ENCODE measurements at places on chromosomes 1 and 21. TPM values are rescaled to one million over a fixed set of nuclear protein-coding genes. Genes with fewer than 3 reads are reported as not detected.
A peak's percentile ranks its signal among the peaks of the same experiment; 100 is the strongest.

DNA sequence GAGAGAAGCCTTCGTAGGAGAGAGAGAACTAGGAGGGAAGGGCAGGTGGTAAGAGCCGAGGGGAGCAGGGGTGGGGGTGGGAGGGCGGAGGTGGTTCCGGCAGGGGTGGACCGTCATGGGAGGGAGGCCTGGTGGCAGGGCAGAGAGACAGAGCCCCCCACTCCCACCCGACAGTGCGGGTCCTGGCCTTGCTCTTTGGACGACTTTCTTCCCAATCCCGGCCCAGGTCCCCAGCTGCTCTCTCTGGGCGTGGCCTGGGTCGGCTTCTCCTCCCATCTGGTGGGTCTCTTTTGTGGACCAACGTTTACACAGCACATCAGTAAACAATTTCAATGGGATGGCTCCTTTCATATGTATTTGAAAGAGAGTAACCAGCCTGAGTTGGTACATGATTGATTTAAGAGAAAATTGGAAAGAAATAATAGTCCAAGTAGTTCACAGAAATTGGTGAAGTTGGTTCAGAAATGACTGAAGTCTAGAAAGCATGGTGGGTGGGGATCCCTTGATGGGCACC lies 56.9 kb downstream of the LDLRAD2 start:
- peak overlapping the region; percentile 41 for H3K27ac ChIP-seq
- H3K4me1 ChIP-seq, result peaks cover 14% of the 10 kb centered on the region
- H3K4me3 ChIP-seq, result no peak overlapping the region
- DNase-seq, result no peak
- H3K36me3 ChIP-seq, result peaks cover 7% of the 10 kb centered on the region
- no peaks in the 10 kb centered on the region for H3K27me3 ChIP-seq

DNA sequence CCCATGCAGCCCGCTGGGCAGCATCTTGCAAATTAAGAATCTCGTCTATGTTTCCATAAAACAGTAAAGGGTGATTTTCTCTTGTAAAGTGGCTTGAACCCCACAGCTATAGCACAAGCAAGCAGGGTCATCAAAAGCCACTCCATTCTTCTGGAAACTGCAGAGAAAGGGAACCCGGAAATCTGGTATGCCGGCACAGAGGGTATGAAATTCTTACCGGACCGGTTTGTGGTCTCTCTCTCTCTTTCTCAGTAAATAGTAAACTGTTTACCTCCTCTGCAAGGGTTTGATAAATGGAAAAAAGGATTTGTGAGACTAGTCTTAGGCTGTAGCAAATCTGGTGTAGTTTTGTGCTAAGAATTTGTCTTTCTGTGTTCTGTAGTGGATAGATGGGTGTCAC lies 2.7 kb upstream of the ADSS2 start:
- no peak overlapping the region for H3K4me3 ChIP-seq
- H3K4me1 ChIP-seq, result peaks cover 18% of the 10 kb centered on the region
- no peak for DNase-seq
- H3K27ac ChIP-seq, result no peak overlapping the region

DNA sequence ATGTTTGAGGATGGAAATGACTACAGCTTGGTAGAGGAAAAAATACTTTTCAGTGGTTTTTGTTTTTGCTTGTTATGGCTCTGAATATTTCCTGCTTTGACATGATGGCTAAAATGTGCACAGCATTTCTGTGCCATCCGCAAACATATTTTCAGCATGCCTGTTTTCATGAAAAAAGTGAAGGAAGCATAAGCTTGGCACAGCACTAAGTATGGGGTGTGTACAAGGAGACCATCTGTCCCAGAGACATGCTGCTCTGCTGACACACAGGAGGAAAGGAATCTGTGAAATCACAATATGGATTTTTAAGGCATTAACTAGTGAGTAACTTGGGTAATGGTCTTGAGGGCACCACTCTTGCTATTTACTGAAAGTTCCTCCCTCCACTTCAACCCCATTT lies 595.5 kb downstream of the RWDD3 start:
- H3K4me1 ChIP-seq, result no peaks in the 10 kb centered on the region
- no peaks in the 10 kb centered on the region for H3K27me3 ChIP-seq
- DNase-seq, result no peak
- no peak overlapping the region for H3K27ac ChIP-seq
- no peaks in the 10 kb centered on the region for H3K36me3 ChIP-seq

- H3K4me3 ChIP-seq, result no peak overlapping the region
- DNase-seq, result no peak
- H3K27me3 ChIP-seq, result no peaks in the 10 kb centered on the region
- H3K4me1 ChIP-seq, result no peaks in the 10 kb centered on the region
- no peak overlapping the region for H3K27ac ChIP-seq
- H3K36me3 ChIP-seq, result no peaks in the 10 kb centered on the region
Measured at GRCh38 chr1:29649189-29650040, 413.1 kb downstream of the PTPRU start.

DNA sequence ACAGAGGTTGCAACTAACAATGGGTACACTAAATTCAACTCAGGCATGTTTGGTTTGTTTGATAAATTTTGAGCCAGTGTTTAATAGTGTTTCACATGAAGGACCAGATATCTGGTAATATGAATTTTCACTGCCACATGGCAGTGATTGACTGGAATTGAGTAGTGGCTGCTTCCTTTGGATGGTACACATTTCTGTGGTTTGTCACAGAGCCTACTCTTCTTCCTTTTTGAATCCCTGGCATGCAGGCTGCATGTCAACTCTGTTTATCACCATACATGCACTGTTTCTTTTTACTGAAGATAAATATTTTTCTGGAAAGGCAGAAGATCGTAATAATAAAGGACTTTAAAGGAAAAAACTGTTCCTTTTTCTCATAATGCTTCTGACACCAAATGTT lies 35.5 kb downstream of the SDCCAG8 start:
- peaks cover 27% of the 10 kb centered on the region for H3K36me3 ChIP-seq
- no peak for DNase-seq
- H3K4me3 ChIP-seq, result no peak overlapping the region

GRCh38 chr1:184945678-184946412 lies 28.5 kb downstream of the NIBAN1 start:
- H3K4me1 ChIP-seq, result peaks cover 49% of the 10 kb centered on the region
- peak overlapping the region; percentile 54 for H3K27ac ChIP-seq
- no peaks in the 10 kb centered on the region for H3K27me3 ChIP-seq
- DNase-seq, result no peak

DNA sequence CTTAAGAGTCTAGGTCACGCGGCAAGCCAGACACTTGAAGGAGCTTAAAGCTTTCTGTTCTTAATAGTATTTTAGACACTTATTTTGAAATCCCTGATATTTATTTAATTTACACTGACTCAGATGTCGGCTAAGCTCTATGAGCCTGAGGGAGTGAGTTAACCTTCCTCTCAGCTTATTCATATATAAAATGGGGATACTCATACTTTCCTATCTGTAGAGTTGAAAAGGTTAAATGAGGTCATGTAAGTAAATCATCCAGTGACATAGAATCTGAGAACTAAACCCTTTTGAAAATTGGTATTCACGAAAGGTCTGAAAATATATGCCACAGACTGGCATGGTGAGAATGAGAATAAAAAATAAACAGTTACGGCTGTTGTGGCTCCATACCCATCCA lies 1.4 kb upstream of the GPR161 start:
- DNase-seq, result no peak
- H3K4me3 ChIP-seq, result no peak overlapping the region
- H3K27me3 ChIP-seq, result no peaks in the 10 kb centered on the region
- no peaks in the 10 kb centered on the region for H3K36me3 ChIP-seq

- no peak overlapping the region for H3K4me3 ChIP-seq
- H3K4me1 ChIP-seq, result peaks cover 6% of the 10 kb centered on the region
- H3K36me3 ChIP-seq, result no peaks in the 10 kb centered on the region
- no peaks in the 10 kb centered on the region for H3K27me3 ChIP-seq
- DNase-seq, result no peak
- H3K27ac ChIP-seq, result no peak overlapping the region
Measured at GRCh38 chr1:25954282-25954938, 43.5 kb downstream of the PAFAH2 start.

DNA sequence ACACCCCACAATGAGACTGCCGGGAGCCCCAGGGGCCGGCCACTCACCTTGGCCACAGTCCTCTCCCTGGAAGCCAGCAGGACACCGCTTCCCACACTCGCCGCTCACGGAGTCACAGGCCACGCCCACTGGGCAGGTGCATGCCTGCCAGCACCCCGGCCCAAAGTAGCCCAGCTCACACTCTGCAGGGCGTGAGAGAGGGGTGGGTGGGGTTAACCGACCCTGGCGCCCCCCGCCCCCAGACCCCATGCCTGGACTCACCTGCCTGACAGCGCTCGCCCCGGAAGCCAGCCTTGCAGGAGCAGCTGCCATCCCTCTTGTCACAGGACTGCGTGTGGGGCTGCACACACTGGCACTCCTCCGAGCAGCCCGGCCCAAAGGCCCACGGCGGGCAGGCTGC lies 50.7 kb downstream of the ARHGEF16 start:
- DNase-seq, result no peak
- no peaks in the 10 kb centered on the region for H3K36me3 ChIP-seq
- H3K4me3 ChIP-seq, result no peak overlapping the region
- H3K27me3 ChIP-seq, result no peaks in the 10 kb centered on the region
- no peak overlapping the region for H3K27ac ChIP-seq
- H3K4me1 ChIP-seq, result no peaks in the 10 kb centered on the region

DNA sequence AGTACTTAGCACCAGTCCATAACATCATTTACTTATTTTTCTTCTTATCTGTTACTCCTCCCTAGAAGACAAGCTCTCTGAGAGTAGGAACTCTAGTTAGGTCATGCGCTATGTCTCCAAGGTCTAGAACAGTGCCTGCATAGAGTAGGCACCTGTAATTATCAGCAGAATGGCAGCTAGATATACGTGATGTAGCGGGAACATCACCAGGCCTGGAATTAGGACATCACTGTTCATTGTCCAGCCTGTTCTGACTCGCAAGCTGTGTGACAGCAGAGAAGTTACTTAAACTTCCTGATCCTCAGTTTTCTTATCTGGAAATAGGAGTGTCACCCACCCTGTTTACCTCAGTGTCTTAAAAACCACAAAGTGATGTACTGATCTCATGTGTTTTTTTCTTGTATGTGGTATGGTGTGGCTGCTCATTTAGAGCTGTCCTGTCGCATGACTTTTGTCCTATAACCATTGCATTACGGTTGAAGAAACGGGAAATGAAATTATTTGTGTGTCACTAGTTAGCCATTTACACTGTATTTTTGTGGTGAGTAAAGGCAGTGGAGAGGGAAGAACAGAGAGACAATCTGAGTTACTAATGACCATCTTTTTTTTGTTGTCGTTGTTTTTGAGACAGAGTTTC lies 37.1 kb upstream of the EXO1 start:
- no peaks in the 10 kb centered on the region for H3K27me3 ChIP-seq
- H3K27ac ChIP-seq, result no peak overlapping the region
- no peak for DNase-seq
- no peaks in the 10 kb centered on the region for H3K36me3 ChIP-seq

The KRTAP10-2 gene
- total RNA-seq, result not detected

The CFAP107 gene
- not detected for total RNA-seq

GRCh38 chr1:40363721-40364120 lies 9.8 kb upstream of the SMAP2 start:
- no peaks in the 10 kb centered on the region for H3K4me1 ChIP-seq
- no peak for DNase-seq
- H3K27me3 ChIP-seq, result no peaks in the 10 kb centered on the region
- H3K4me3 ChIP-seq, result no peak overlapping the region
- no peak overlapping the region for H3K27ac ChIP-seq
